Stimulated activated CD8-positive, alpha-beta memory T cell treated with anti-CD3 and anti-CD28 coated beads, Interleukin-2, amount 100 ng/mL, for 1 hour (primary cell): ENCODE measurements at places on chromosomes 7 and 10.

- DNase-seq = no peak
Observed at GRCh38 chr10:99673492-99673891, 14.2 kb downstream of the ENTPD7 start.

GRCh38 chr7:17239683-17240521, 58.5 kb upstream of the AHR start:
- DNase-seq = no peak

DNA sequence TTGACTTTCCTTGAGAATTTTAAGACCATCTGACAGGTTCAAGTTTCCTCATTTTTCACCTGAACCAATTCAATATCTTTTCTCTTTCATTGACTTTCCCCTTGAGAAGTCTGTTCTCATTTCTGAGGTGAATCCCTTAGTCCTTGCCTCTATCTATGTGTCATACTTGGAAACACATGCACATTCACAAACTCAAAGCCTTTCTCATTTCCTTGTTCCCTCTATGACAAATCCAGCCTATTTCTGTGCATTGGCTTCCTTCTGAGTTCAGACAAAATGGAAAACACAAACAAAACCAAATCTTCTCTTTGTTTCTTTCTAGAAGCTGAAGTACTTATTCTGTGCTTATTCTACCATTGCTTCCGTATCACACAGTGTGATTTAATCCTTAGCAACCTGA, 13.8 kb downstream of the PTTG1IP2 start:
- no peak for DNase-seq

- no peak for DNase-seq
Observed at GRCh38 chr10:63208986-63209385, 75.9 kb downstream of the NRBF2 start.

- no peak for DNase-seq
Observed at GRCh38 chr10:93921338-93921737, 27.6 kb downstream of the SLC35G1 start.

DNA sequence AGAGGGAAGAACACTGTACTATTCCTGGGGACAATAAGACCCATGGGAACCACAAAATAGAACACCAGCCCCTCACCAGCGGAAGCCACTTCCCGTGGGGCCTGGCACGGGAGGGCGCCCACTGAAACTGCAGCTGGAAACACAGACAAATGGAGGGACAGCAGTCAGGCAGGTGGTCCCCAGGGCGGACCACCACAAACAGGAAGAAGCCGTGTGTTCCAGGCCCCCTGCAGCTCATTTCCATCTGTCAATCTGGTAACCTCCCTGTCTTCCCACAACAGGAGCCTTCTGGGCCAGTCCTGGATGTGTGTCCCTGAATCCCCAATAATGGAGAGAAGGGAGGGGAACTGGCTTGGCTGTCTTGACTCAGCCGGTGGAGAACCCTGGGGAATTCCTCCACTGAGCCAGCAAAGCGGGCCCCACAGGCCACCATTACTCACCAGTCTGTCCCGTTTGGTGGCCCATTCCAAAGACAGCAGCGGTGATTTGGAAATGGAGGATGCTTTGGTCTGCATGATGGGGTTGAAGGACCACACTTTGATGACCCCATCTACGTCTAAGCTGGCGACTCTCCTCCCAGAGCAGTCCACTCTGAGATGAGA, 16.7 kb downstream of the WDR91 start:
- DNase-seq = no peak

- DNase-seq = no peak
Observed at GRCh38 chr10:9222917-9223316, 1168.4 kb downstream of the GATA3 start.

- no peak for DNase-seq
Observed at GRCh38 chr7:4237296-4238235, 444.5 kb upstream of the FOXK1 start.

- no peak for DNase-seq
Observed at GRCh38 chr7:157233677-157234076, 95.0 kb downstream of the UBE3C start.

DNA sequence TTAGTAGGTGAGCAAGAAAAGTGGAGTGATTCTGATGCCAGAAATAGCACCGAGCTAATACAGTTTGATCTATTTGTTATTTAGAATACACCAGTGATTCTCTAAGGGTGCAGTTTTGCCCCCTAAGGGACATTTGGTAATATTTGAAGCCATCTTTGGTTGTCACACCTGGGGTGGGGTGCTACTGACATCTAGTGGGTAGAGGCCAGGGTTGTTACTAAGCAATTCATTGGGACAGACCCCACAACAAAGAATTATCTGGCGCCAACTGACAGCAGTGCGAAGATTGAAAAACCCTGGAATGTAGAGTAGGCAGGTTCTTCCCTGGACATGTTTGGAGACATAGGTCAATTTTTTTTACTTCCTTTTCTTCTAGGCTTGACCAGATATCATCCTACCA, 14.6 kb downstream of the PALS2 start:
- peak; percentile 28 for DNase-seq

DNA sequence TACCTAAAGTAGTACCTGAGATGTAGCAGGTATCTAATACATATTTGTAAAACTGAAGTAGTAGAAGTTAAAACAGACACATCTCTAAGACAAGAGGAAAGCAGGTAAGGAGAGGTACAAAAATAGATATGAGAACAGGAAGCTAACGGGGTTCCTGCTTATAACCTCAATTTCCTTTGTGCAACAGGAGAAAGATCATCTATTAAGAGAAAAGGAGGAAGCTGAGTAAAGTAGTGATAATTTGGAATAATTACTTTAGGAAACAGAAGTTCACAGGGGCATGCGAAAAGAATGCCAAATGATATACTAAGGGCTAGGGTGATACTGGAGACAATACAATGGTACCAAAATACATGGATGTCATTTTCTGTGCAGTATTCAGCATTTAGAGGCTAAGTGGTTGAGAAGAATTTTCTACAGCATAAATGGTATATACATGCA, 108.7 kb downstream of the NRBF2 start:
- DNase-seq = no peak

GRCh38 chr7:27208998-27209397, 9.1 kb upstream of the HOXA13 start:
- no peak for DNase-seq

- no peak for DNase-seq
Observed at GRCh38 chr7:114931656-114932011, 9.7 kb downstream of the MDFIC start.

GRCh38 chr10:75097666-75098285, 13.7 kb upstream of the SAMD8 start:
- DNase-seq = no peak

DNA sequence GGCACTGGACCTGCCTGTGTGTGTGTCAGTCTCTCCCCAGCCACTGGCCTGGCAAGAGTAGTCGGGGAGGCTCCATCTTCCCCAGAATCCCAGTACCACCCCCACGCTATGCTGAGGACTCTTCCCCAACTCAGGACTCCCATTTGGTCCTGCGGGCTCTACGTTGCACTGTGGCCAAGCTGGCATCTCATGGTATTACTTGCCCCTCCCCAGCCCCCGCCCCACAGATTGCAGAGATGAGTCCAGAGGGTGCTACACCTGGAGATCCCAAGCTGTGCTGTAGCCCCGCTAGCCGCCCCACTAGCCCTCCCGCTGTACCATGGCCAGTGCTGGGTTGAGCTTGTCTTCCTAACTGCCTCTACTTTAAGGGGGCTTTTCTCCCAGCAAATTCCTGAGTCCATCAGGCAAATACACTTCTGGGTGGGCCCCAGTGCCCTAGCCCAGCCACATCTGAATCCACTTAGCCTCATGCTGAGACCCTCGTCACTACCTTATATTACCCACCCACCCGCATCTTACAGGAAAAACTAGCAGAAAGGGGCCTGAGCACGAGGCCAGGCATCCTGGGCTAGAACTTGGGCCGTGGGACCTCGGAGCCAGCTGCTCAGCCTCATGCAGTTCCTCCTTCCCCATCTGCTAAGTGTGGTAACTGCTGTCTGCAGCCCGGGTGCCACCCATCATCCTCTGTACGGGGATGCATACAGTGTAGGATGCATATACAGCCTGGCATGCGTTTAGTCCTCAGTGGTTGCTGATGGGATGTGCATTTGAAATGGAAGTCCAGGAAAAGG, 65.8 kb upstream of the CACUL1 start:
- no peak for DNase-seq

- no peak for DNase-seq
Observed at GRCh38 chr10:74334221-74334620, 183.2 kb downstream of the ADK start.

GRCh38 chr7:47586925-47587324, 5.0 kb upstream of the TNS3 start:
- no peak for DNase-seq

- DNase-seq = no peak
Observed at GRCh38 chr10:60035984-60036383, 129.6 kb upstream of the CCDC6 start.

DNA sequence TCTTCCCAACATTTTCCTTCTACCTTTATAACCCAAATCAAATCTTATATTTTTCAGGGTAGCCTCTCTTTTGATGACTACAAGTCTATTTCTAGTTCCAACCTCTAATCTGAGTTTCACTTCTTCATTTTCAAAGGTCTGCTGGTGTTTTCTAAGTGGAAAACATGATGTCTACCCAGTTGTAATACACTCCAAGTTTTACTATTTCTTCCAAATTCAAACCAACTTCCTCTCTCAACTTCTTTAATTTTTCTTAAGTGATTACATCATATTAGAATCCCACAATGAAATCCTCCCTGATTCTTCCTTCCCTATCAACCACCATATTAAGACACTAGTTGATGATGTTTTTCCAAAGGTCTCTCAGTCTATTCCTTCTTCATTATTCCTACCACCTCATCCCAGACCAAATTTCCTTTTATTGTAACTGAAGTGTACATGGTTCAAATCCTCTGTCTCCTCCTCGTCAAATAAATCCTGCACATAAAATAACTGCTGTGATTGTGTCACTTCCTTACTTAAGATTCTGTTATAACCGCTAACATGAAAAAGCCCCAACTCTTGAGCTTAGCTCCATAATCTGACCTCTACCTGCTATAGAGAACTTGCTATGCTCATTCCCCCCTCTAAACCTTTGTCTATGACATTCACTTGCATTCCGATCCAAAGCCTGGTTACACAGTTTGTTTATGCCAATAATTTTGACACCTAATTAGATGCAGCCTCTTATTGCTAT, 12.7 kb downstream of the TAS2R38 start:
- DNase-seq = no peak

DNA sequence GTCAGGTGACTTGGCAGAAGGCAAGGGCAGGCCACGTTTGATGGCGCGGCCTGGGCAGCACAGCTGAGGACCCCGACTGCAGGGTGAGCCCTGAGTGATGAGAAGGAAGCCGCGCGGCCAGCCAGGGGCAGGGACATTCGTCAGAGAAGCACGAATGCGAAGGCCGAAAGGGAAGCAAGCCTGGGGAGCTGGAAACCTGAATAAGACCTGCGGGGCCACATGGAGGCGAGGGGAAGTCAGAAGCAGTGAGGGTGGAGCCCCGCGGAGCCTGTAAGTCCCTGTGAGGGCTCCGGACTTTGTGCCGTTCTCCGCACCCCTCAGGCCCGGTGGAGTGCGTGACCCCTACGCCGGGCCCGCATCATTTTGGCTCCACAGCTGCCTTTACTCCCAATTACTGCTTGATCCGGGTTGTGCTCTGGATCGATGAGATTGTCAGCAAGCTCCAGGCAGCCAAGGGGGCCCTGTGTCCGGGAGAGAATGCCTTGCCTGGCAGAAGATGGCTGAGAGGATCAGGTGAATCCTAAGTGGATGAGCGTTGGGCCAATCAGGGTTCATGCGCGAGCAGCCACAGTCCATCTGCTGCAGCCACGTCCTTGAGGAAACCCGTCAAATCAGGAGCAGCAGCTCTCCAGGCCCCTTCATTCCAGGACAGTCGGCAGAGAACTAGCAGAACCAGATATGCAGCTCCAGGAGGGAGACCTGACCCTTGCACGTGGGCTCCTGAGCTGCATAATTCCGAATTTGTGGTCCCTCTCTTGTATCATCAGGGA, 293.3 kb upstream of the SHH start:
- DNase-seq = no peak

GRCh38 chr7:139505563-139505962, 17.9 kb upstream of the CLEC2L start:
- DNase-seq = no peak

- DNase-seq = no peak
Observed at GRCh38 chr7:82567356-82567755, 123.8 kb upstream of the CACNA2D1 start.

DNA sequence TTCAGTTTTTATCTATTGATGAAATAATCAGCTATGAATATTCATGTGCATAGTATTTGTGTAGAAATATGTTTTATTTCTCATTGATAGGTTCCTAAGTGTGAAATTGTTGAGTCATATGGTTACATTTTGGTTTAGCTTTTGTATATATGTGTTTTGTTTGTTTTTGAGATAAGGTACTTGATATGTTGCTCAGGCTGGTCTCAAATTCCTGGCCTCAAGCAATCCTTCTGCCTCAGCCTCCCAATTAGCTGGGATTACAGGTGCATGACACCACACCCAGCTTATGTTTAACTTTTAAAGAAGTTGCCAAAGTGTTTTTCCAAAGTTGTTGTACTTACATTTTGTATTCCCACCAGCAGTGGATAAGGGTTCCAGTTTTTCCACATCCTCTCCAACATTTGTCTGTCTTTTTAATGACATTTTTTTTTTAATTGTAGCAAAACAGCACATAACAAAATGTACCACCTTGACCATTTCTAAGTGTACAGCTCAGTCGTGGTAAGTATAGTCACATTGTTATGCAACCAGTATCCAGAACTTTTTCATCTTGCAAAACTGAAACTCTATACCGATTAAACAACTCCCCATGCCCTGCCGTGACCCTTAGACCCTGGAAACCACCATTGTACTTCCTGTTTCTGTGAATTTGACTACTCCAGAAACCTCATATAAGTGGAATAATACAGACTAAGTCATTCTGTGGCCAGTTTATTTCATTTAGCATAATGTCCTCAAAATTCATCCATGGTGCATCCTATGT, 12.6 kb upstream of the UBE2D1 start:
- no peak for DNase-seq

DNA sequence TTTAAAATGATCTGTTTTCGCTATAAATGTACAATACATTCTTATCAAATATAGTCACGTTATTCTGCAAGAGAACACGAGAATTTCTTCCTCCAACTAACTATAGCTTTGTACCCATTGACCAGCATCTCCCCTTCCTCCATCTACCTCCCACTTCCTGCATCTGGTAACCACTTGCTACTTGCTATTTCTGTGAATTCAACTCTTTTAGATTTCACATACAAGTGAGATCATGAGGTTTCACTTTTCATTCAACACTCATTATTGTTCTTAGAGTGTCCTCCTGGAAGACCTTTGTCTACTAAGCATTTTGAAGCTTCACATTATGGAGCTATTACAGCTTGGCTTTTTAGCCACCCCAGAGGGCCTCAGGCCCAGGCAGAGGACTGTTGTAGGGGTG, 741.3 kb upstream of the FZD8 start:
- DNase-seq = no peak

DNA sequence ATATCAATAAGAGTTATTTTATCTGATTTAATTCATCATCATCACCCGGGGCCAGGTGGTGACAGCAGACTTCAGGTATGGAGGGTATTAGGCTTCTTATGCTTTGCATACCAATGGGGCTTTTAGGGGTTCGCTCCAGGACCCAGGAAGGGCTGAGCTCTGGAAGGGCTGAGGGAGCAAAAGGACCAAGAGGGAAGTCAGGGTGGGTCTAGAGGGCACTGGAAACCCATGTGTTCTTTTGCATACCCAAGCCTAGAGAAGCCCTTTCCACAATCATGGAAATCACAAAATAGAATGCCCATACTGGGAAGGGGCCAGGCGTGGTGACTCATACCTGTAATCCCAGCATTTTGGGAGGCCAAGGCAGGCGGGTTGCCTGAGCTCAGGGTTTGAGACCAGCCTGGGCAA, 30.9 kb upstream of the VCL start:
- DNase-seq = no peak
